ENCODE measurements at places on chromosomes 16 and 17. TPM values are rescaled to one million over a fixed set of nuclear protein-coding genes. Genes with fewer than 3 reads are reported as not detected.

DNA sequence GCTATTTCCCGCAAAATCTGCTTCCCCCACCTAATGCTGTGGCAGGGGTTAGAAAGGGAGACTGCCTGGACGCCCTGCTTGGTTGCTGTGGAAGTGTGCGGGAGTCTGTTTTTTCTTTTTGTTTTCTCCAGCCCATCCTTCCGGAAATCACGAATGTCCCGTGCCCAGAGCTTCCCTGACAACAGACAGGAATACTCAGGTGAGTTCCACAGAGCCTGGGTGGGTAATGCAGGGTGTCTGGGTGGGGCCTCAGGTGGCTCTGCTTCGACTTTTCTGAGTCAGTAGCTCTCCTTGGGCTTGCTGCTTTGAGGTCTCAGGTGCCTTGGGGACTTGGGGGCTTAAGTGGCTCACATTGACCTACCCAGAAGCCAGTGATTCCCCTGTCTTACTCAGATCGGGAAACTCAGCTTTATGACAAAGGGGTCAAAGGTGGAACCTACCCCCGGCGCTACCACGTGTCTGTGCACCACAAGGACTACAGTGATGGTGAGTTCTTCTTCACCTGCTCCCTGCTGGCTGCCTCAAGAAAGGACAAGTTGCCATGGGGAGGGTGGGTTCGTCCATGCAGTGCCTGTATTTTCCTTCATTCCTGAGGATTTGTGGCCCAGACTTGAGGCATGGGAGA lies 11.4 kb downstream of the LIMD2 start:
- H3K27me3 ChIP-seq, result no peaks in the 10 kb centered on the region
- H3K27ac ChIP-seq, result no peak overlapping the region
- H3K4me3 ChIP-seq, result no peak overlapping the region
- DNase-seq, result no peak
- H3K36me3 ChIP-seq, result peaks cover 90% of the 10 kb centered on the region
- H3K4me1 ChIP-seq, result peaks cover 17% of the 10 kb centered on the region

DNA sequence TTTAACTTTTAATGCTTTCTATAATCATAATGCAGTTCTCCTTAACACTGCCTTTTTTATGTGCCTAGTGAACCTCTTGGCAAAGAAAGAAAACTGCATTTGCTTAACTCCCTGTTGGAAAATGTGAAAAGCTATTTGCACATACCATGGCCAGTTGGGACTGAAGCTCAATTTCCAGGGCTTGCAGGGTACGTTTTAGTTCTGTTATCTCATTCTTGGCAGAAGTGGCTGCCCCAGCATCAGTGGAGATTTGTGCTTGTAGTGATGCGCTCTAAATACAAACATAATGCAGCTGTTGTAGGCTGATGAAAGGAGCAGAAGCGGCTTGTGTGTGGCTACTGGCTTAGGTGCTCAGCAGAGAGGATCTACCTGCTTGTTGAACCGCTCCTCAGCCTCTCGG lies 3.7 kb downstream of the KRT24 start:
- no peak overlapping the region for H3K27ac ChIP-seq
- no peak overlapping the region for H3K4me3 ChIP-seq
- no peaks in the 10 kb centered on the region for H3K36me3 ChIP-seq
- peaks cover 68% of the 10 kb centered on the region for H3K27me3 ChIP-seq
- no peak for DNase-seq

GRCh38 chr16:13391337-13391736 lies 489.9 kb downstream of the SHISA9 start:
- no peaks in the 10 kb centered on the region for H3K36me3 ChIP-seq
- DNase-seq, result no peak
- H3K4me3 ChIP-seq, result no peak overlapping the region
- no peaks in the 10 kb centered on the region for H3K4me1 ChIP-seq
- no peak overlapping the region for H3K27ac ChIP-seq

DNA sequence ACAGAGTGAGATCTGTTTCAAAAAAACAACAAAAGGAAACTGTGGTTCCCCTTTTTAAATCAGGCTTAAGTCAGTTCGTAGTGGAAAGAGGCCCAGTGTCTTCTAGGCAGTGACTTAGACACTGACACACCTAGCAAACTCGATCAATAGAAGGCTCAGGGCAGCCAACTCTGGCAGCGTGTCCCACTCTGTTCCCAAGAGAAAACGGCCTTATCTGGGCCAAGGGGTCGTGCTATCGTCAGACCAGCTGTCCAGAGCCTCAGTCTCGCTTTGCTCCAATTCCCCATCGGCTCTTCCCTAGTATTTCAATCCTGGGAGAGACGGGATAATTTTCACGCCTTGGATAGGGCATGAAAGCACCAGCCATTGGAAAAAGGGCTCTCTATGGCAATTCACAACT lies 72.9 kb downstream of the SLC5A11 start:
- no peaks in the 10 kb centered on the region for H3K27me3 ChIP-seq
- DNase-seq, result no peak
- no peak overlapping the region for H3K4me3 ChIP-seq
- H3K4me1 ChIP-seq, result peaks cover under 1% of the 10 kb centered on the region

GRCh38 chr16:4888428-4889135 lies 41.3 kb downstream of the UBN1 start:
- DNase-seq, result no peak
- peaks cover 69% of the 10 kb centered on the region for H3K36me3 ChIP-seq
- no peak overlapping the region for H3K27ac ChIP-seq
- H3K4me1 ChIP-seq, result peaks cover 19% of the 10 kb centered on the region
- no peaks in the 10 kb centered on the region for H3K27me3 ChIP-seq

Gene NUBP1
- total RNA-seq, result 50.6 TPM

- peaks cover 8% of the 10 kb centered on the region for H3K4me1 ChIP-seq
- H3K36me3 ChIP-seq, result no peaks in the 10 kb centered on the region
- no peak for DNase-seq
- H3K27me3 ChIP-seq, result peaks cover 13% of the 10 kb centered on the region
Observed at GRCh38 chr17:6075845-6076244, 5.7 kb downstream of the WSCD1 start.

GRCh38 chr17:37752482-37752881 lies 7.6 kb upstream of the HNF1B start:
- H3K27me3 ChIP-seq, result peaks cover 84% of the 10 kb centered on the region
- H3K27ac ChIP-seq, result no peak overlapping the region
- no peaks in the 10 kb centered on the region for H3K4me1 ChIP-seq
- DNase-seq, result no peak

Gene KRT39
- not detected for total RNA-seq

- H3K27me3 ChIP-seq, result no peaks in the 10 kb centered on the region
- no peak overlapping the region for H3K4me3 ChIP-seq
- H3K27ac ChIP-seq, result no peak overlapping the region
- no peak for DNase-seq
- H3K36me3 ChIP-seq, result peaks cover 38% of the 10 kb centered on the region
Observed at GRCh38 chr17:44038604-44039011, 23.8 kb upstream of the TMEM101 start.

DNA sequence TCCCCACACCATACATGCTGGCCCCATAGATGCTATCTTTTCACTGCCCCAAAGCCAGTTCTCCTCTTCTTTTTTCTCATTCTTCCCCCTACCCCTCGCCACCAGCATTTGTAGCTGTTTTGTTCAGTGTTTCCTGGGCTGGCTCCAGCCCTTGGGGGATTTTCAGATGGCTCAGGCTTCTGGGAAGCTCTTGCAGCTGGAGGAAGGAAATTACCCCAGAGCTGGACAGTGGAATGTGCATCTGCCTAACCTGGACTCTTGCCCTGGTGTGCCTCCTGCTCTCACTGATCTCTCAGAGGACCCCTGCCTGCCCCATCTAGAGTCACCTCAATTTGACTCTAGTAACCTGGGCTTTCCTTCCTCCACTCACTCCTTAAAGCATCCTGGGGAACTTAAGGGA lies 82.8 kb downstream of the MYH13 start:
- H3K27me3 ChIP-seq, result peaks cover 69% of the 10 kb centered on the region
- no peaks in the 10 kb centered on the region for H3K4me1 ChIP-seq
- peak overlapping the region; percentile 50 for H3K27ac ChIP-seq

DNA sequence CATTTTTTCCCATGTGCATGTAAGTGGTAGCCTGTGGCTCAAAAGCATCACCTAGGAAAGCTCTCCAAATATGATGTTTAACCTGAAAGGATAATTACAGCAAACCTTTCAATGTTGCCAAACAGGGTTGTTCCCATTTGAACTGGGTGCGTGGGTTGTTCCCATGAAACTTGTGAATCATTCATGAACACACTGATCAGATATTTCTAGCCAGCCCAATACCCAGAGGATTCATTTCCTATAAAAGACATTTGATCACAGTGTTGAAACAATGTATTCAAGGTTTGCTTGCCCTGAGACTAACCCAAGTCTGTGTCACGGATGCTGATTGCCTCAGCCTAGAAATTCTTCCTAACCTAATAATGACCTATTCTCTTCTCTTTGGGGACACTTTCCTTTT lies 12.9 kb downstream of the KRT39 start:
- no peaks in the 10 kb centered on the region for H3K36me3 ChIP-seq
- peaks cover 79% of the 10 kb centered on the region for H3K27me3 ChIP-seq
- no peaks in the 10 kb centered on the region for H3K4me1 ChIP-seq
- H3K27ac ChIP-seq, result no peak overlapping the region
- H3K4me3 ChIP-seq, result no peak overlapping the region

DNA sequence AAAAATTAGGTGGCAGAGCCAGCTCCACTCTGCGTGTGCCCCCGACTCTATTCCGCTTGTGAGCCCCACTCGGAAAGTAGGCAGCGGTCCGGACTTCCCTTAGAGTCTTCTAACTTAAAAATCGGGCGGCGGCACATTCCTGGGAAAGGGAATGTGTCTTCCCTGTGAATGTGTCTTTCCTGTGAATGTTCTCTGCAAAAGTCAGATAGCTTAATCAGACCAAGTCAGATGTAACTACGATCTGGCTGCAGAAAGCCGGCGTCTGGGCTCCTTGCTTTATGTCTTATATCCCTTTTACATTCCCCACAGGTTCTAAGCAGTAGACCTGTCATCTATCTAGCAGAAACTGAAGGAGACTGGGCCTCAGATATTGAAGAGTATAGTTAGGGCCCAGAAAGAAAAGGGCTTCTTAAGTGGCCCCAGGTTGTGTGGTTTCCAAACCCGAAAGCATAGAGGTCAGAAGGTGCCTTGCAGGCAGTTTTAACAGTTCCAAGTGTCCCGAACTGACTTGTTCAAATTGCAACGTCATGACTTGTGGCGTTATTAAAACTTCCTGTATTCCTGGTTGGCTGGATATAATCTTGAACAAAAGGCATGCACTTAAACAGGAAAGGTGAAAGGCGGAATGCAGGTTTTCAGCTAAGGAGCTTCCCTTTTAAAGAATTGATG lies 601 bp downstream of the PHKB start:
- peaks cover 18% of the 10 kb centered on the region for H3K36me3 ChIP-seq
- no peaks in the 10 kb centered on the region for H3K27me3 ChIP-seq
- H3K4me3 ChIP-seq, result peak overlapping the region; percentile 94

DNA sequence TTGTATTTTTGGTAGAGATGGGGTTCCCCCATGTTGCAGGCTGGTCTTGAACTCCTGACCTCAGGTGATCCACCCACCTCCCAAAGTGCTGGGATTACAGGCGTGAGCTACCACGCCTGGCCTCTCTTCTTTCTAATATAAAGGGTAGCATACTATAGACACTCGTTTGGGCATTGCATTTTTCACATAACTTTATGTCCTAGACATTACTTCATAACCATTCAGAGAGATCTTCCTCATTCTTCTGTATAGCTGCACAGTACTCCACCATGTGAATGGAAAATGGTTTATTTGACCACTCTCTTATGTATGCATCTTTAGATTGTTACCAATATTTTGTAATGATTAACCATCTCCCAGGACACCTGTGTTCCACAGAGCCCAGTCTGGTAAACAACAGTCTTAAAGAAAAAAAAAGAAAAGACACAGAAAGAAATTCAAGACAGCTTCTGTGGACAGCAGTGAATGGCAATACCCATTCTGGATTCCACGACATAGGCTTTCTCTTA lies 42.1 kb downstream of the TK2 start:
- H3K36me3 ChIP-seq, result peaks cover 9% of the 10 kb centered on the region
- H3K27ac ChIP-seq, result peak overlapping the region; percentile 55
- H3K4me3 ChIP-seq, result no peak overlapping the region
- DNase-seq, result no peak
- H3K4me1 ChIP-seq, result peaks cover 54% of the 10 kb centered on the region

Gene PRAC2
- total RNA-seq, result not detected

DNA sequence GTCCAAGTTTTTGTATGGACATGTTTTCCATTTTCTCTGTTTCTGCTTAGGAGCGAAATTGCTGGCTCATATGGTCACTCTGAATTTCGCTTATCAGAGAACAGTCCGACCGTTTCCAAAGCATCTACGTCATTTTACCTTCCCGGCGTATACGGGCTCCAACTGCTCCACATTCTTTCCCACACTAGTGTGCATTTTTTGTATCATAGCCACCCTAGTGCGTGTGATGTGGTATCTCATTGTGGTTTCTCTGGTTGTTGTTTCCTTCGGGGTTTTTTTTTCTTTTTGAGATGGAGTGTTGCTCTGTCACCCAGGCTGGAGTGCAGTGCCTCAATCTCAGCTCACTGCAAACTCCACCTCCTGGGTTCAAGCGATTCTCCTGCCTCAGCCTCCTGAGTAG lies 31.0 kb upstream of the BHLHA9 start:
- DNase-seq, result no peak
- no peak overlapping the region for H3K4me3 ChIP-seq
- H3K4me1 ChIP-seq, result peaks cover 4% of the 10 kb centered on the region
- peaks cover 18% of the 10 kb centered on the region for H3K27me3 ChIP-seq
- no peaks in the 10 kb centered on the region for H3K36me3 ChIP-seq

Gene GFER
- 23.3 TPM for total RNA-seq

GRCh38 chr17:50861822-50862528 lies 4.2 kb downstream of the TOB1 start:
- peaks cover 20% of the 10 kb centered on the region for H3K36me3 ChIP-seq
- DNase-seq, result no peak
- H3K27me3 ChIP-seq, result no peaks in the 10 kb centered on the region
- peak overlapping the region; percentile 94 for H3K4me3 ChIP-seq
- peaks cover 60% of the 10 kb centered on the region for H3K4me1 ChIP-seq

Gene ST3GAL2
- 22.3 TPM for total RNA-seq

DNA sequence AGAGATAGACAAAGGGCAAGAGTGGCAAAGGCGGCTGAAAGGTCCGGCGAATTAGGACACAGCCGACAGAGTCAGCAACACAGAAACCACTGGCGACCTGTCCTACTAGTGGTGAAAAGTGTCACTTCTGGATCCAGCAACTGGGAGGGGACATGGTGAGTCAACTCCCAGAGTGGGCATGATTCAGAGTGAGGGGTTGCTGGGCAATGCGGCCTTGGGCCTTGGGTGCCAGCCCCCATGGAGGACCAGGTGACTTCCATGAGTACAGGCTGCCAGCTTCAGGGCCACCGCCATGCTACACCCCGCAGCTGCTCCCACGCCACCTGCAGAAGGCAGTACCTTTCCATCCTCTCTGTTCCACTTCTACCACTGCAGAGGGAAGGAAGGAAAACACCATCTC lies 110.6 kb downstream of the ZFHX3 start:
- H3K4me3 ChIP-seq, result no peak overlapping the region
- H3K27ac ChIP-seq, result peak overlapping the region; percentile 17
- DNase-seq, result no peak
- no peaks in the 10 kb centered on the region for H3K27me3 ChIP-seq
